ENCODE measurements at places on chromosomes 2 and 18.

GRCh38 chr2:238865744-238866355 is 18.0 kb downstream of the TWIST2 start:
- no peak for DNase-seq

DNA sequence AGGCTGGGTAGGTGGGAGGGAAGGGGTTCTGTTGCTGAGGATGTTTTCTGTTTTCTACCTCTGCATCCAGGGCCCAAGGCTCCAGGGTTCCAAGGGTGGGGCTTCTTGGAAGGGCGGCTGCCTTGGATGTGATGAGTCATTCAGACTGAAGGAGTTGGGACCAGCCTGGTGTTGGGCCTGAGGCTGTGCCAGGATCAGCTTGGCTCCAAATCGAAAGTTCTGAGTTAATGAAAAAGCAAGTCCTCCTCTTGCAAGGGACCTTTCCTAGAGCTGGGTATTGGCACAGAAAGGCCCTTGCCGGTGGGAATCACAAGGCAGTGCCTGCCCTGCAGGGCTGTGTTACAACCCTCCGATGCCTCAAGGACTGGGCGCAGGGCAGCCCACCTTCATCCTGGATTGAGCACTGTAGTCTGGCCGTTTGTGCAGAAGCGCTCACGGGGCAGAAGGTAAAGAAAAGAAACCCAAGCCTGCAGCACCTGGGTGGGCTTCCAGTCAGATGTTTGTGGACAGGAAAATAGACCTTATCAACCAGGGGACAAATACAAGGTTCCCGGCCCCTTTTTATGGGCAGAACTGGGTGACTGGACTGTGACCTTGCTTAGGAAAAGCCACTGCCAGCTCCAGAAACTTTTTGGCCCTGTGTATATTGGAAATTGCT is 52.5 kb upstream of the MCFD2 start:
- no peak for DNase-seq

DNA sequence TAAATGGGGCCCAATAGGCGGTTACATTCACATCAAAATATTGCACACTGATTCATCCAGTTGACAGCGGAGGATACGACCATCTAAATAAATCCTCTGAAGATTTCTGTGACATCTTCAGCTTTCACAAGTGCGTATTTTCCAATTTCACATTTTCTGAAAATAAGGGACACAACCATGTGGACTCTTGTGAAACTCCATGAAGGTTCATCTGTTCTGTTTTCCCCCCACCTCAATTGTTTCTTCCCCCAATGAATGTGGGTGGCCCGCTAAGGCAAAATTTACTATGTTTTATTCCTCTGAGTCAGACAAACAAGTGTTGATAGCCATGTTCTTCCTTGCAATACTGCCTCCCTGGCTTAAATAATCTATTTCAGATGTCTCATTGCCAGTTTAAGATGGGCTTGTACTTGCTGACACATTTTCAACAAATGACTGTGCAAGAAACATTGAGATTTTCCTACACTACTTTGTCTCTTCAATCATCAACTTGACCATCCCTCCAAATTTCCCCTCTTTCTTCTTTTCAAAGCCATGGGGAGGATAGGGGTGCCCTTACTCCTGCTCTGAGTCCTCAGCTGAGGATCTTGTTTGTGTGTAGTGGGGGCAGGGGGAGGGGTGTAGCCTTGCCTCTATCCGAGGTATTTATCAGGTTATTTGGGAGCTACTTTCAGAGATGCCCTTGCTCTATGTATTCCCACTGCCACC is 78.2 kb downstream of the BCL11A start:
- no peak for DNase-seq

GRCh38 chr18:61892683-61893308 is at the start of gene RNF152:
RNF152 (minus strand) TSS chr18:61893007; CDS start chr18:61816463, 76,544 bp downstream.
- DNase-seq = no peak

GRCh38 chr2:207983641-207984042 is 41.7 kb downstream of the PLEKHM3 start:
- no peak for DNase-seq

GRCh38 chr18:77081390-77081778 is 51.2 kb downstream of the MBP start:
- DNase-seq = no peak

DNA sequence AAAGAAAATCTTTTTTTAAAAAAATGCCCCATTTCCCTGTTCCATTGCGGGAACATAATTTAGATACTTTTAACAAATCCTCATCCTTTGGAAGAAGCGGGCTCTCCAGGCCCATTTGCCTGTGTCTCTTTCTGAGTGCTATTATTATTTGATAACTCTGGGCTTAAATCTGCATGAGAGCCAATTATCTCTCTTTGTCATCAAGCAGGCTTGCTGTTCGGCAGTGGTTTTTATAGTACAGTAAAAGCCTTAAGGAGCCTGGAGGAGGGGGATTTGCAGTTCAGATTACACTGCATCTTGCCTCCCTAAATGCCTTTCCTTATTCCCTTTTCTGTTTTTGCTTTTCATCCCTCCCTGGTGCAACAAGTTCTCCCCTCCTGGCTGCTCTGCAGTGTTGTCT is 50.6 kb downstream of the CELF4 start:
- no peak for DNase-seq
